ENCODE measurements at places on chromosomes 3 and 15.

- DNase-seq, result no peak
Measured at GRCh38 chr3:198061119-198062067, 101.4 kb downstream of the LMLN start.

GRCh38 chr3:49134471-49135265, 1.8 kb upstream of the LAMB2 start:
- DNase-seq, result no peak

DNA sequence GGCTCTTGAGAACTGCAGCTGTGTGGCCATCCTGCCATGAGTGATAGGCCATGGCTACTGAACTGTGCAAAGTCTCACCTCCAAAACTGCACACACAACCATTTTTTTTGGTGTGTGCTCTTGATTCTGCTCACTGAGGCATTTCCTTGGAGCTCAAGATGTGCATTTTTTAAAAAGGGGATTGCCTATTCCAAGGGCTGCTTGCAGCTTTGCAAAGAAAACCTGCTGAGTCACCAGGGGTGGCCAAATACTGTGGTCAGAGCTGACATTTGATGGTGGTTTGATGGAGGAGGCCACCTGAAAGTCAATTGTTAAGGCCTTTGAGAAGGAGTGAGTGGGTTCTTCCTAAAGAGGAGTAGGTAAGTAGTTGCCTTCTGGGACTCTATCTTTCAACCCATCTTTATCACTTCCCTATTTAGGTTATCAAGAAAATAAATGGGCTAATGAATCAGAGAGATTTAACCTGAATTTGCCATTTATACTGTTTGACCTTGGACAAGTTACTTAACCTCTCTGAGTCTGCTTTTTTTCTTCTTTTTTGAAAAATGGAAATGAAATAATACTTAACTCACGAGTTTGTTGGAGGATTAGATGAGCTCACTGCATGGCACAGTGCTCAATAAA, 87.9 kb downstream of the CHST2 start:
- no peak for DNase-seq

GRCh38 chr15:72342385-72342784, 22.4 kb upstream of the CELF6 start:
- DNase-seq, result no peak

DNA sequence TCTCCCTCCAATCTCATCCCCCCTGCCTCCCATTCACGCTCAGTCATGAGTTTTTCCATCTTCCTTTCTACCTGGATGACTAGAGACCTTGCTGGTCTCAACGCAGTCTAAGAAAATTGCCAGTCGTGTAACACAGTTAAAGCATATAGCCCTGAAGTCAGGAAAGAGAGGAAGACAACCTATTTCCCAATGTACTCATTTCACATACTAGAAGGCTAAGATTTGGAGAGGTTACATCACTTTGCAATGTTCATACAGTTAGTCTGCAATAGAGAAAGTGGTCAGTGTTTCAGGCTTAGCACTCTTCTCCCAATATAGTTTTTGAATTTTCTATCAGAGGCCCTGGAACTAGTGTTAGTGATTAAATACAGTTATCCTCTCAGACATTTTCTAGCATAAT, 278.6 kb downstream of the EDEM1 start:
- DNase-seq, result no peak

Measured in stimulated activated CD8-positive, alpha-beta memory T cell treated with anti-CD3 and anti-CD28 coated beads, Interleukin-15, amount 100 ng/mL, for 24 hours (primary cell).